Right renal pelvis (tissue), 4 donors: ENCODE measurements at places on chromosomes 7 and 10. TPM values are rescaled to one million over a fixed set of nuclear protein-coding genes. Genes with fewer than 3 reads are reported as not detected.

DNA sequence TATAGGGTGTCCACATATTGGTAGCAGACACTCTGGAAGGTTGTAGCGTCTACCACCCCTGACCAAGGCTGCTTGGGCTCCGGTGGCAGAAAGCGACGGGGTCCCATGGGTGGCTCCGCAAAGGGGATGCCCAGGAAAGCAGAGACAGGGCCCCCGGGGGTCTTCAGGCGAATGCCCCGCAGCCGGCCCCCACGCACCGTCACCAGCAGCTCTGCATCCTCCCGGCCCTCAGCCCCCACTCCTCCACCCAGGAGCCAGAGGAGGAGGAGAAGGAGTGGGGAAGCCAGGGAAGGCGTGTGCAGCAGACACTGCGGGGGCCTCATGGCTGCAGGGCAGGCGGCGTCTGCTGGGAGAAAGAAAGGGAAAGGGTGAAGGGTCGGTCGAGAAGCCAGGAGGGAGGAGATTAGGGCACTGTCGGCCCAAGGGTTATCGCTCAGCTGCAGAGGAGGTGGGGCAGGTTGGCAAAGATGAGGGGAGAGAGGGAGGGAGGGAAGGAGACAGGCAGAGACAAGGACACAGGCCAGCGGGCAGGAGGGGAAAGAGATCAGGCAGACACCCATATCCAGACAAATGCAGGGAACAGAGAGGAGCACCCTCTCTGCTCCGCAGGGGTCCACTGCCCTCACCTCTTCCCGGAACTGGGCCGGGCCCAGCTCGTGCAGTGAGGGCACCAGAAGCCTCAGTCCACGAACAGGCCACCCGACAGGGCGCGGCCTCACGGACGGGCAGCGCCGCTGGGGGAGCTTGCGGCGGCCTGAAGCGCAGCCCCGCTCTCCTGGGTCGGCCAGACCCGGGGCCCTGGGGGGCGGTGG, 1.6 kb downstream of the ACHE start:
- no peak for DNase-seq

- DNase-seq = no peak
Observed at GRCh38 chr10:17256051-17256450, 28.0 kb downstream of the VIM start.

- no peak for DNase-seq
Observed at GRCh38 chr10:99369551-99369950, 40.4 kb downstream of the CNNM1 start.

GRCh38 chr7:123935436-123936381, 10.7 kb downstream of the SPAM1 start:
- no peak for DNase-seq

GRCh38 chr7:77907281-77907680, 108.7 kb downstream of the PHTF2 start:
- DNase-seq = no peak

DNA sequence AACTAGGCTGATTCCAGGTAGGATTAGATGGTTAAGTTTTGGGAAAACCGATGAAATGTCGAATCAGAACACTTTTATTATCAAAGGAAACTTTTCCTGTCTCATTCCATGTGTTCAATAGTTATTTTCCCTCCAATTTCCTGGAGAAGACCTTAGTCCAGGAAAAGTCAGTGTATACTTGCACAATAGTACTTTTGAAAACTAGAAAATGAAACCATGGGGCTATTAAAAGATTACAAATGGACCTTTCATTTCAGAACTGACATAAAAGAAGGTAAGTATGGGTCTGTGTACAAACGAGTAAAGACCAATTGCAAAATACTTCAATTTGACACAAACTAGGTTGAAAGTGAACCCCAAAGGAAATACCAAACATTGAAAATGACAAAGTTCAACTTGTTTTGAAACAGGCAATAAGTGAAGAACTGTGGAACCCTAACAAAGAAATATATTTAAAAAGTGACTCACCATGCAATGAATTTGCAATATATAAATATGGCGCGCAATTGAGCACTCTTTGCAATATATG, 2.1 kb downstream of the AVPI1 start:
- no peak for DNase-seq

- DNase-seq = no peak
Observed at GRCh38 chr7:157544226-157544625, 207.4 kb downstream of the DNAJB6 start.

- DNase-seq = no peak
Observed at GRCh38 chr10:124612611-124613498, 131.3 kb downstream of the FAM53B start.

DNA sequence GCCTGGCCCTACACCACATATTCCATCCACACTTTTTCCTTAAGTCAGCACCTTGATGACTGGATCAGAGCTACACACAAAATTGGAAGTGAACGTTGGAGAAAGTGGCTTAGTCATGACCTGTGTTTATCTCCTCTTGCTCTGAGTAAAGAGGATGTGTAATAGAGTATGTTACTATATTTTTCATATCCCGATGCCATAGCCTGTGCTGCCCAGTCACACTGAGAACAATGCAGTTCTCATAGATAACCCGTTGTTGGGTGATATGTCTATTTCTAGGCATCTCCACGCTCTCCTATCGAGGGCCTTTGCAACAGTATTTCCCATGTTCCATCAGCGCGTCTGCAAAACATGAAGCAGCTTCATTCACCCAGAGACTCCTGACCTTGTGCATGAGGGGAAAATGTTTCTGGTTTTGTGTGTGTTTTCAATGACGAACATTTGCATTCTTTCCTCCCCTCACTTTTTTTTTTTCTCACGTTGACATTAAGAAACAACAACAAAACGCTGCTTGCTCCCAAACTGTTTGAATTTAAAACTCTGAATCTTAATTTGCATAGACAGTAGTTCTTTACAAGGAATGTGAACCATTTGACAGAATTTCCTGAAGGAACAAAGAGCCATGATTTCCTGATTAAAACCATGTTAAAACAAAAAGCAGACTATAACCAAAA, 43.4 kb downstream of the GRK5 start:
- no peak for DNase-seq

DNA sequence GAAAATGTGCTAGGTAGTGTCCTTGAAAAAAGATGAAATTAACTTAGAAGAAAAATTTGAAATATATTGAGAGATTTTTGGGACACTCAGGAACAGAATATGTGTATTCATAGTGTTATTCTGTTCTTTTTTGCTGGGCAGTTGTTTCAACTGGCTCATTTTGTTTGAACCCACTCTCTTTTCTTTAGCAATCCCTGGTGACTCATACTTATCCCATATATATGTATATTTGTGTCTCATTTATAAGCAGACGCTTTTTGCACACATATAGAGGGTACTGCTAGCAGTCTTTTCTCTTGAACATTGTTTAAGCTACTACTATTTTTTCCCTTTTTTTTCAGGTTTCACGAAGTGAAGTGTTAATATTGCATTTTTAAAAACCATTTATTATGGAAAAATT, 1.9 kb downstream of the EXOC6 start:
- DNase-seq = no peak

DNA sequence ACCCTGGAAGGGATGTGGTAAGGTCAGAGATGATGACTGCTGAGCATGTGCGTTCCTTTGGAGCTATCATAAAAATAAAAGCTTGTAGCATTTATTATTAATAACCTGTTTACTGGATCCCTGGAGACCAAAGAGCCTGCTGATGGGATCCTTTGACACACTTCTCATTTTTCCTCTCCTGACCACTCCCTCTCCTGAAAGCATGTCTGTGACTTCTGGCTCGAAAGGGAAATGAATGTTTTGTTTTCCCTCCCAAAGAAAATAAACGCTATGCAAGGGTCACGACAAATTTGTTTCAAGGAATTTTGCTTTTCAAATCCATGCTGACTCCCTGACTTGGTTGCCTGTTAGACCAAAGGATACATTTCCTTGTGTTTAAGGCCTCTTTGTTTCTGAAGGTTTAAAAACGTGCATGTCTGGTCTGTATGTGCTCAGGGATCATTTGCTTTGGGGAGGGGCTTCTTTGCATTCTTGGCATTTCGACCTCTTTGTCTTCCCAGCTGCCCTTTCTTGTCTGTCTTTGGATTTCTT, 185.1 kb upstream of the AGK start:
- peak; percentile 10 for DNase-seq

- no peak for DNase-seq
Observed at GRCh38 chr10:102670065-102670670, 25.9 kb downstream of the TRIM8 start.

- no peak for DNase-seq
Observed at GRCh38 chr10:110496553-110497437, 912 bp upstream of the DUSP5 start.

GRCh38 chr7:154503962-154504550, 451.9 kb downstream of the DPP6 start:
- DNase-seq = peak; percentile 19

GRCh38 chr7:43112941-43113621, 634 bp downstream of the HECW1 start:
- DNase-seq = peak; percentile 65

DNA sequence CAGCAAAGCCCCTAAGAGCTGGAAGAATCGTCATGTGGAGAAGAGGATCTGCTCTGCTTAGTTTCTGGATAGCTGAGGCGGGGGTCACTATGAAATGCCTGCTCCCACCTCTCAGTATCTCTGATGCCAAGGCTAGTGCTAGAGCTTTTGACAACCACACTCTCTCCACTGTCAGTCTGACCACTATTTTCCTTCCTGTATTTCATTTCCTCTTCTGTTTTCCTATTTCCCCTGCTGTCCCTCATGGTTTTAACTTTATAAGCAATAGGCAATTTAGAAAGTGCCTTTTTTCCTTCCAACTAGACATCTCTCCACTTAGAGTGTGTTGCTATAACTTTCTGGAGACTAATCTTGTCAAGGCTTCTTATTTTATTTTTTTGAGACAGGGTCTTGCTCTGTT, 23.6 kb downstream of the C7orf57 start:
- DNase-seq = no peak

- no peak for DNase-seq
Observed at GRCh38 chr10:26222563-26222962, 6.0 kb downstream of the GAD2 start.

- DNase-seq = no peak
Observed at GRCh38 chr7:7183838-7184463, 1.6 kb downstream of the C1GALT1 start.

DNA sequence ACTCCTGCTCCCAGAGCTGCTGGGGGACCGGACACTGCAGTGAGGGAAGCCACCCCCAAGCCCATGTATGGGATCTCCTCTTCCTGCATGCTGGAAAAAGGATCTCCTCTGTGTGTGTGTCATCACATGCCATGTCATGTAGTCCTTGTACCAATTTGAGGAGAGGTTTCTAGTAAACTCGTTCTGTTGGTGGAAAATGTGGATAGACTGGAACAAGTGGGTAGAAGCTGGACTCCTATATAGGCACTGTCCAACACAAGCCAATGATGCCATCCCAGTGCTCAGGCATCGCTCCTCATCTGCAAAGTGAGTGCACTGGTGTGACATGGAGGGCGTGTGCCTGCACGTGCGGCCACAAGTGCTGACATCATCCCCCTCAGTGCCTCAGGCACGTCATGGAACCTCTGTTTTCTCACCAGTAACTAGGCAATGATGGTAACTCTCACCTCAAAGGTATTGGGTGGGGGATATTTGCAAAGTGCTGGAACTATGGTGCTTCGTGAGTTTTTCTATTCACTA, 19.3 kb downstream of the MYO1G start:
- DNase-seq = no peak

- DNase-seq = no peak
Observed at GRCh38 chr10:63421591-63421990, 44.2 kb downstream of the JMJD1C start.

- no peak for DNase-seq
Observed at GRCh38 chr10:93064874-93065660, 4.5 kb downstream of the CYP26C1 start.

Gene CDHR3
- 5.0 TPM for polyA plus RNA-seq

Gene TRIM50
- polyA plus RNA-seq = 0.24 TPM

Gene ITIH5
- polyA plus RNA-seq = 22.0 TPM

Gene CLEC2L
- 0.87 TPM for polyA plus RNA-seq

Gene AMPH
- polyA plus RNA-seq = 15.4 TPM

Gene DTX2
- polyA plus RNA-seq = 7.1 TPM

Gene ZNF365
- 0.26 TPM for polyA plus RNA-seq

Gene HABP2
- polyA plus RNA-seq = 0.41 TPM

Gene CACNA2D1
- polyA plus RNA-seq = 27.2 TPM
